Liver (tissue), 10 donors: ENCODE measurements at places on chromosomes 16 and 17.

- no peak for DNase-seq
Measured at GRCh38 chr17:27854163-27854562, 39.0 kb downstream of the LYRM9 start.

DNA sequence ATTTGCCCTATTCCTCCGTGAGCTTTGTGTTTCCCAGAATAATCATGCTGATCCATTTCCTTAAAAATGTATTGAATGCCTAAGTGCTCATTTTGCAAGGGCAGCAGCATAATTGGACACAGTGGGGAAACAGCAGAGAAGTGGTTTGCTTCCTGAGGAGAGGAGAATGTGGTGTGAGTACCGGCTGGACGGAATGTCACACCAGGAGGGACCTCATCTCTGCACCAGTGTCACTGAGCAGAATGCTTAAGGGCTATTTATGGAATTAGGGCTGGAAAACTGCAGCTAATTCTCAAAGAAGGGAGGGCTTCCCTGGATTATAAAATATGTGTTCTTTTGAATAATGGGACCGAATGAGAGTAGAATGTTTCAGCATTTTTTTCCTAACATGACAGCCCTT, 1100.6 kb upstream of the RBFOX1 start:
- DNase-seq, result no peak

DNA sequence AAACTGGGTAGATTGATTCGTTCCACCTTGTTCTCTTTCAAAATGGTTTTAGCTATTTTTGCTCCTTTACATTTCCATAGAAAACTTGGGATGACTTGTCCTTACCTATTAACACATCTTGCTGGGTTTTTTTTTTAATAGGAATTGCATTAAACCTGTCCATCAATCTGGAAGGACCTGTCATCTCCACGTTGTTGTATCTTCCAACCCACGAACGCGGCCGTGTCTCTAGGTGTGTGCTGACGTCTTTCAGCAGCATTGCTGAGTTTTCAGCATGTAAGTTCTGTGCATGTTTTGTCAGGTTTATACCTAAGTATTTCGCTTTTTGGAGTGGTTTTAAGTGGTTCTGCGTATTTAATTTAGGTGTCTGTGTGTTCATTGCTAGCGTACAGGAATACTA, 60.4 kb upstream of the GNG13 start:
- DNase-seq, result no peak

DNA sequence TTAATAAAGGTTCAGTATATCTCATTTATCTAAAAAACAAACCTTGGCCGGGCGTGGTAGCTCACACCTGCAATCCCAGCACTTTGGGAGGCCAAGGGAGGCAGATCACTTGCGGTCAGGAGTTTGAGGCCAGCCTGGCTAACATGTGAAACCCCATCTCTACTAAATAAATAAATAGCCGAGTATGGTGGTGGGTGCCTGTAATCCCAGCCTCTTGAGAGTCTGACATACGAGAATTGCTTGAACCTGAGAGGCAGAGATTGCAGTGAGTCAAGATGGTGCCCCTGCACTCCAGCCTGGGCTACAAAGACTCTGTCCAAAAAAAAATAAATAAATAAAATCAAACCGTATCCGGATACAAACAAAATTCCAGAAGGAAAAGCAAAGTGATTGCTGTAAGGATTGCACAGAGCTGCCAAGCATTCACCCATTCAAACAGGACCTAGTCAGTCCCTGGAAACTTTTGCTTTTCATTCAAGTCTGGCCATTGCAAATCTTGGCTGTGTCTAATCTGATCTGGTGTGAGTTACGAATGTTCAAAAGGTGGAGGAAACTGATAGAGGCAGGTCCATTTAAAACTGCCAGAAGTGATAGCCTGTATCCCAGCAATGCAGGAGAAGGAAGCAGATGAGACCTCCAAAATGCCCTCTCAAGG, 102.5 kb upstream of the CLEC3A start:
- no peak for DNase-seq

GRCh38 chr16:64412578-64413280, 709.1 kb downstream of the CDH11 start:
- DNase-seq, result no peak

DNA sequence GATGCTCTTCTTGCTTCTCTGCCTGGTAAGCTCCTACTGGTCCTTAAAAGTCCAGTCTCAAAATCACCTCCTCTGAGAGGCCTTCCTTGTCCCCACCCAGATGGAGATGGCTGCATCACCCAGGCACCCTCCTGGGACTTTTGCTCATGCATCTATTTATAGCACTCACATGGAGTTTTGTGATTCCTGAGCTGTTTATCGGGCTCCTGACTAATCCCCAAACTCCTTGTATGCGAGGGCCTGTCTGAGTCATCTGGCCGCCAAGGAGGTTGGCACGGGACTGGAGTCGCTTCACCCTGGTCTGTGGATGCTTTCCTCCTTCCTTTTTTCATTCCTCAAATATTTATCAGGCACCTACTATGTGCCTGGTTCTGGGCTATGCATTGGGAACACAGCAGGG, 2.3 kb upstream of the MAP2K3 start:
- DNase-seq, result no peak
